ENCODE measurements at places on chromosomes 11 and 22.
A peak's percentile ranks its signal among the peaks of the same experiment; 100 is the strongest.

DNA sequence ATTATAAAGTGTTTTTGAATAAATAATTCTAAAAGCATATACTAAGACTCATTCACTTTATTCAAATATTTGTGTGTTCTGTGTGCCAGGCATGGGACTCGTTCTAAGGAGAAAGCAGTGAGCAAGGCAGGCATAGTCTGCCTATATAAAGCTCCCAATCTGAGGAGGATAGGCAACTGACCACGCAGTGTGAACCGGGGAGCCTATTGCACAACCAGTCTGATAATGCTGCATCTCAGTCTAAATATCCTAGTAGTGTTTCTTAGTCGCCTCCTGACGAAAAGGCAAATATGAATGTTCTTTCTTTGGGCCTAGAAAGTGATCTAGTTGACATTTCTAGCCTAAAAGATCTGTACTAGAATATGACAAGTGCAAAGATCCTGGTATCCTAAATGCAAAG, 98.3 kb downstream of the C11orf65 start:
- DNase-seq: no peak

- no peak for DNase-seq
Measured at GRCh38 chr11:113167599-113167998, 146.8 kb upstream of the TTC12 start.

- no peak for DNase-seq
Measured at GRCh38 chr22:36819112-36819511, 2.3 kb upstream of the PVALB start.

GRCh38 chr11:118277312-118277711, 13.2 kb upstream of the MPZL2 start:
- no peak for DNase-seq

GRCh38 chr22:44668190-44668885, 33.7 kb upstream of the PRR5 start:
- peak; percentile 34 for DNase-seq

DNA sequence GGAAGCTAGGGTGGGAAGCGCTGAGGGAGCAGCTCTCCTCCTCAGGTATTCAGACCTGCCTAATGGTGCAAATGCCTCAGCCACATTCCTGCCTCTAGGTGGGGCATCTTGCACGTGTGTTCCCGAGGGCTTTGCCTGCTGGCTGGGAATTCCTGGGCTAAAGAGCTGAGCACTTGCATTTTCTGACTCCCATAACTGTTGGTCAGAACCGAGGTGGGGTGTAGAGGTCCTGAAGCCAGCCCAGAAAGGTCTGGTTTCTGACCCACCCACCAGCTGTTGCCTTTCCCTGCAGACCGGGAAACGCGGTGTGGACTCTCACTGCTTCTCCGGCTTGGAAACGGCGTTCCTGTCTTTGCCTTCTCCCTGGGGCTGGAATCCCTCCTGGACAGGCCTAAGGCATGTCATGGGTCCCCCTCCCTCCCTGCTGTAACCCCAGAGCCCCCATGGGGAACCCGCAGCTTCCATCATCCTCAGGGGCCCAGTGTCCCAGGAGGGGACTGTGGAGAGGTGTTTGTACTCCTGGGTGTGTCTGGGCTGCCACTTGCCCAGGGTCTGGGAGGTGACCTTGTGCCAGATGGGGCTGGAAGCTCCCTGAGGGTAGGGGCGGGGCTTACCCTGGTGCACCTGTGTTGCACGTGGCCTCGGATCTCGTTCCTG, 24.0 kb upstream of the SMIM38 start:
- DNase-seq: no peak

- no peak for DNase-seq
Measured at GRCh38 chr22:26546282-26546681, 34.0 kb upstream of the TFIP11 start.

Data from stimulated activated naive CD4-positive, alpha-beta T cell (primary cell).